ENCODE measurements at places on chromosomes 4 and X. TPM values are rescaled to one million over a fixed set of nuclear protein-coding genes. Genes with fewer than 3 reads are reported as not detected.

DNA sequence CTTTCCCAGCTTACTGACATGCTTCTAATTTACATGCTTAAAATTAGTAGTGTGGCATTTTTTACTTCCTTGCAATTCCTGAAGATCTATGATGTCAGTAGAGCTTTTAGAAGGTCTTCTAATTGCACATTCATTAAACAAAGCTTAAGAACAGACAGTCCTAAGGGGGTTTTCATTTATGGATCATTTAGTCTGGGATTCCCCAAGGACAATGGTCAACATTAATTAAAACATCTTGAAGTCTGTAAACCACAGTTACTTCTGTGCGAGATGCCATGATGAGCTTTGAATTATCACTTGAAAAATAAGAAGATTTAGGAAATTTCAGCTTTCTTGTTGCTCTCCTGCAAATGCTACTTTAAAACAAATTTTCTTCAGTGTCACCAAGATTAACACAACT lies 20.2 kb downstream of the ANXA3 start:
- no peaks in the 10 kb centered on the region for H3K27me3 ChIP-seq
- H3K4me3 ChIP-seq, result no peak overlapping the region
- no peak for DNase-seq
- H3K27ac ChIP-seq, result no peak overlapping the region
- peaks cover 37% of the 10 kb centered on the region for H3K4me1 ChIP-seq

GRCh38 chrX:5857232-5857631 lies 371.4 kb downstream of the NLGN4X start:
- no peaks in the 10 kb centered on the region for H3K4me1 ChIP-seq
- H3K27me3 ChIP-seq, result no peaks in the 10 kb centered on the region
- no peaks in the 10 kb centered on the region for H3K36me3 ChIP-seq
- H3K27ac ChIP-seq, result no peak overlapping the region

DNA sequence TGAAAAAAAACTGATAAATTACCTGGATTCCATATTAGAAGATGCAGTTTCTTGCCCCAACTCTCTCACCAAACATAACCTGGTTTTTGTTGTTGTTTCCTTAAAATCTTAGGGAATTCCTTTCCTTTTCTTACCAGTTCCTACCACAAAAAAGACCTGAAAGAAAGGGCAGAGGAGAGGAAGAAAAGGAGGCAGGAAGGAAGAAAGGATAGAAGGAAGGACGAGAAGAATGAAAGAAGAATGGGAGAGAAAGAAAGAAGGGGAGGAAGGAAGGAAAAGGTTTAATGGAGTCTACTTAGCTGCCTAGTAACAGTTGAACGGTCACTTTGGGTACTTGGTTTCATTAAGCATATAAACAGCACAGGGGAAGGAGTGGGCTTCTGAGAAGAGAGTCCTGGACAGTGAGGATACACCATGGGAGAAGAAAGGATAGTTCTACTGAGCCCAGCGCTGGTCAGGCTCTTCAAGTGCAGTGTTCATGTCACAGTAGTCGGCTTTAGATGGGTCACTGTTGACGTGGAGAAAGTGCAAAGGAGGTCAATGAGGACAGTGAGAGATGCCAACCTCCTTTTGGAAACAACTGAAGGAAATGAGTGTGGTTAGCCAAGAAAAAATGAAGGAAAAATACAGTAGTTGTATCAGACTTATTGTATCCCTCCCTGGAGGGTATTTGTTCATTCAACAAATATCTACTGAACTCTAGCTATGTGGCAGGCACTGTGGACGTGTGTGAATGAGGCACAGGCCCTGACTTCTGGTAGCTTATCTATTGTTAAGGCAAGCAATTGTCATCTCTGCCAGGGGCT lies 1.1 kb upstream of the CHIC2 start:
- no peaks in the 10 kb centered on the region for H3K27me3 ChIP-seq
- H3K4me1 ChIP-seq, result peaks cover 52% of the 10 kb centered on the region
- peak overlapping the region; percentile 89 for H3K27ac ChIP-seq
- no peak for DNase-seq

- DNase-seq, result no peak
- H3K27ac ChIP-seq, result no peak overlapping the region
- peaks cover 6% of the 10 kb centered on the region for H3K4me1 ChIP-seq
- H3K36me3 ChIP-seq, result no peaks in the 10 kb centered on the region
- H3K4me3 ChIP-seq, result no peak overlapping the region
Observed at GRCh38 chr4:125169192-125169591, 145.6 kb upstream of the FAT4 start.

DNA sequence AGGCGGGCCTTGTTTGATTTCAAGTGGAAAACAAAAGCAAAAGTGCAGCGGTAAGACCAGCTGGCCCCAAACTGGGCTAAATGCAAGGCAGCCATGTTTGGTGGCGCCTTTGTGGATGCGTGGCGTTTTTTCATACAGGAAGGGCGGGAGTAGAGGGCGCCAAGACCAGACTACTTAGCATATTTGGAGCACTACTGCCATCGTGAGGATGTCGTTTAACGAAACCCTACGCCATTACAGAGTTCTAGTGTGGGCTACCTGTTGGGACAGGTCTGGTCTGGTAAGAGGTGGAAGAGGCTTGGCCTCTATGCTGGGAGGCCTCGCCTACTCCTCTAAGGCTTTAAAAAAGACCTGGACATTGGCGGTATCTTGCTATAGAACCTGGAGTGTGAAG lies 230.7 kb upstream of the STK26 start:
- H3K27me3 ChIP-seq, result no peaks in the 10 kb centered on the region
- no peak overlapping the region for H3K4me3 ChIP-seq
- no peaks in the 10 kb centered on the region for H3K4me1 ChIP-seq
- no peak for DNase-seq
- peaks cover 3% of the 10 kb centered on the region for H3K36me3 ChIP-seq
- no peak overlapping the region for H3K27ac ChIP-seq

Gene ASMT
- not detected for total RNA-seq

- no peak for DNase-seq
- no peak overlapping the region for H3K27ac ChIP-seq
- H3K27me3 ChIP-seq, result no peaks in the 10 kb centered on the region
- H3K36me3 ChIP-seq, result no peaks in the 10 kb centered on the region
Observed at GRCh38 chr4:151599863-151600262, 160.9 kb downstream of the GATB start.
